ENCODE measurements at places on chromosomes 3 and 15. TPM values are rescaled to one million over a fixed set of nuclear protein-coding genes. Genes with fewer than 3 reads are reported as not detected.

SHC4 gene
- 11.6 TPM for total RNA-seq

HESX1 gene
- 0.65 TPM for total RNA-seq

PLA2G4E gene
- not detected for total RNA-seq

REC114 gene
- total RNA-seq = not detected

CACNA2D2 gene
- 0.55 TPM for total RNA-seq

AHSG gene
- not detected for total RNA-seq

DAZL gene
- total RNA-seq = 0.13 TPM

DLL4 gene
- total RNA-seq = 0.08 TPM

TMEM108 gene
- total RNA-seq = not detected

MAP1A gene
- 0.76 TPM for total RNA-seq

PODXL2 gene
- total RNA-seq = 1.5 TPM

SCG5 gene
- 0.70 TPM for total RNA-seq

FETUB gene
- total RNA-seq = not detected

ACTRT3 gene
- total RNA-seq = 3.0 TPM

FOXL2 gene
- total RNA-seq = not detected

GMPPB gene
- total RNA-seq = 51.8 TPM

PRSS50 gene
- not detected for total RNA-seq

SERPINI1 gene
- 1.1 TPM for total RNA-seq

TRAIP gene
- total RNA-seq = 23.5 TPM

SCN11A gene
- 0.08 TPM for total RNA-seq

TOMM70 gene
- total RNA-seq = 59.1 TPM

TM4SF4 gene
- not detected for total RNA-seq

MST1R gene
- 0.80 TPM for total RNA-seq

COPB2 gene
- 85.1 TPM for total RNA-seq

LRRIQ4 gene
- 0.17 TPM for total RNA-seq

ZKSCAN7 gene
- total RNA-seq = 3.4 TPM

LCMT2 gene
- total RNA-seq = 13.3 TPM

HDGFL3 gene
- 6.9 TPM for total RNA-seq

XRN1 gene
- total RNA-seq = 29.4 TPM

ISG20 gene
- total RNA-seq = 24.9 TPM

PIERCE2 gene
- total RNA-seq = not detected

RARRES1 gene
- total RNA-seq = not detected

IL17RD gene
- total RNA-seq = 0.02 TPM

EAF1 gene
- total RNA-seq = 23.9 TPM

PLOD2 gene
- 1.0 TPM for total RNA-seq

PGBD4 gene
- total RNA-seq = 2.9 TPM

MYO5C gene
- total RNA-seq = 0.23 TPM

Data from activated CD8-positive, alpha-beta memory T cell treated with anti-CD3 and anti-CD28 coated beads for 36 hours (primary cell).